ENCODE measurements at places on chromosomes 2 and 18.
A peak's percentile ranks its signal among the peaks of the same experiment; 100 is the strongest.

DNA sequence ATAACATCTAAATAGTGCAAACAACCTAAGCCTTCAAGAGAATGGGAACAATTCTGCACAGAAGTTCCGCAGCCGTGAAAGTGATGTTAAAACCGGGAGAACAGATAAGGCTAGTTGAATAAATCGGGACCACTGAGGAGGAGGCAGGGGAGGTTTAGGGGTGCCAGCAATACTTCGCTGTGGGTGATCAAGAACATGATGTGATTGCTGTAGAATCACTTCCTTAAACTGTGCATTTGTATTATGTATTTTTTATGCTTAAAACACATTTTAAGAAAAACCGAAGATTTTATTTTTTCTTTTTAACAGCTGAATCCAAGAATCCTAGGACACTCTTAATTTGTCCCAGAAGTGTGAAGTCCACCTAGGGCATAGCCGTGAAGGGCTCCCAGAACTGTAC is 33.6 kb downstream of the TTC32 start:
- DNase-seq = no peak

DNA sequence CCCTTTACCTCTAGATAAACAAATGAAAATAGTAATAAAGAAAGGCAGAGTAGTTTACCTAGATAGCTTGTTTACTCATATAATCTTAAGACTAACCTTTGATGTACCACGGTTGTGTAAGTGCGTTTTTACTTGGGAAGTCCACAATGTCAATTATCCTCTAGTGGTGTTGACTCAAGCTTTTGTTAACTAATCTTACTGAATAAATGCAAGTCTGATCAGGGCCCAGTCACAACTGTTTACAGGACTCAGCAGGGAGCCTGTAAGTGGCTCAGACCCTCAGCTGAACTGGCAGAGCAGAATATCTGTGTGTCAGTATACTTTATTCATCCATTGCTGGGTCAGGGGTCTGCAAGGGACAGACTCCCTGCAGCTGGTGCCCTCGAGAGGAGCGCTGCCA is 98.1 kb upstream of the ACAA2 start:
- DNase-seq = peak; percentile 2

- DNase-seq = no peak
Observed at GRCh38 chr2:99762714-99763113, 272.9 kb upstream of the REV1 start.

DNA sequence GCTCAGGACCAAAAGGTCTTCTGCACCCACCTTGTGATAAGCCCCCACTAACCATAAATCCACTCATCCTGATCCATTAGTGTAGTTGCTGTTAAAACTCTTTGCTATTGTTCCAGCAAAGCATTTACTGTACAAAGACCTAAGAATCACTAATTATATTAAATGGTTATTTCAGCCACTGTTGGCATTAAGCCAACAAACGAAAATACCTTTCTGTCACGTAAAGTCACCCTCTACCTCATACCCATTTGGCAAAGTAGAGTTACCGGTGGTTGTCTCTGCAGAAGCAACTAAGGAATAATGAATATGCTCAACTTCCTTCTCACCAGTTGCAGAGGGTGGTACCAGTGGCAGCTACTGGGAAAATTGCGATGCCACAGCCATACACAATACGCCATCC is 224.5 kb downstream of the SP3 start:
- no peak for DNase-seq

DNA sequence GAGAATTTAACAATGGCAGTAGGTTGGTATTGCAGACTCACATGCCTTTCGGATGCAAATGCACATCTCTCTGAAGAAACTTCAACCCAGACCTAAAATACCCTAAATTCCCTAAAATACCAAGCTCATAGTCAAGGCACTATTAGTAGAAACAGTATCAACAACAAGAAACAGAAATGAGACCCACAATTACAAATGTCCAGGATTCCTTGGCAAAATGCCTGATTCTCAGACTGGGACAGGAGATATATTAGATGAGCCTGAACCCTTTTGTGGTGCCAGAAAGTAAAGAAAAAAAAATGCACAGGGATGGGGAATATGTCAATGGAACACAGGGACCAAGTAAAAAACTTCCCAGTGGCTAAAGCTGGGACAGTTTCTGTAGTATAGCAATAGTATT is 77.2 kb downstream of the NAT8 start:
- DNase-seq = no peak

GRCh38 chr2:9939587-9940485 is 11.7 kb upstream of the GRHL1 start:
- DNase-seq = no peak

GRCh38 chr2:130799295-130799694 is 37.4 kb upstream of the ARHGEF4 start:
- no peak for DNase-seq

GRCh38 chr18:22711192-22711685 is 221.9 kb upstream of the RBBP8 start:
- DNase-seq = no peak

- no peak for DNase-seq
Observed at GRCh38 chr2:241788572-241788971, 11.9 kb downstream of the GAL3ST2 start.

- DNase-seq = no peak
Observed at GRCh38 chr2:193584522-193584938, 1389.8 kb upstream of the TMEFF2 start.

DNA sequence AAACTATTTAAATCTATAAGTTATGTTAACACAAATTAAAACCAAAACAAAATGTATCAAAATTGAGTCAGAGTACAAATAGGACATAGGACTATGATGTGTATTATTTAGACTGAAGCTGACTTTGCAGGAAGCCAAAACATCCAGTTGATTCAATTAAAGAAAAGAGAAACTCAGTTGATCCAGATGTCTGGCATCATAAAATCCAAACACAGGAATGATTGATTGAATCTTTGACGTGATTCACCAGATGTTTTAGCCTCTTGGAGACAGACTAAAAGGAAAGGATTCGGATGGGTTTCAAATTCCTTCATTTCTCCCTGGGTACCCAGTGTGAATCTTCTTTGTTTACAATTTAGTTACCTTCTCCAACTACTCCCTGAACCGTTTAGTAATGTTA is 272.9 kb downstream of the IRS1 start:
- no peak for DNase-seq

DNA sequence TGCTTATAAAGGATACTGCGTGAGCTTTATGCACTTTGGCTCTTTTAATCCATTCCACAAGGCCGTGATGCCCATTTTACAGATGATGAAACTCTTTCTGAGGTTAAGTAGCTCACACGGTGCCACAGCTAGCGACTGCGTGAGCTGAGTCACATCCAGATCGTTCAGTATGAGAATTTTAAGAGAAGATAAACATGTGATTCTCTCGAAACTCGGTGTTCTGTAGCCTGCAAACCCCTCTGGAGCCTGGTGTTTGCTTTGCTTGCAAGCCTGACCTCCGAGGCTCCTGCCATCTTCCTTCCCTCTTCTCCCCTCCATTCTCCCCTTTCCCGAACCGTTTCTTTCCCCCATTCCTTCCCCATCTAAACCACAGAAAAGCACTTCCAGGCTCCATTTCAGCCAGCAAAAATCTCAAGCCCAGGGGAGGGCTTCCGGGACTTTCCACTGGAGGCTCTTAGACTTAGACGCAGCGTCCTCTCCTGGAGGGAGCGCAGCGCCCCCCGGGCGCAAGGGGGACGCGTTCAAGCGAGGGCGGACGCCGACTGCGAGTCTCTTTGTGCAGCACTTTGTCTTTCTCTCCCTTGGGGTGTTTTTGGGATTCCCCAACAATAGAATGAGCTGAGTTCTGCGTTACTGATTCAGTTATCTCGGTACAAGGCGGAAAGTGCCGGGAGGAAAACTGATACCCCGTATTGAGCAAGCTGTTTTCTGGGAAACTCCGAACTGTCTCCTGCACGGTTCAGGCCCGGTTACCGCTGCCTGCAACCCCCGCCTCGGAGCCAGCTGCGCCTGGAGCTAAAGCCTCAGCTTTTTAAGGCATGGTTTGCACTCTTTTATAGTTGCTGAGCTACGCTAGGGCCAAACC is 38.0 kb downstream of the CYP1B1 start:
- DNase-seq = no peak

DNA sequence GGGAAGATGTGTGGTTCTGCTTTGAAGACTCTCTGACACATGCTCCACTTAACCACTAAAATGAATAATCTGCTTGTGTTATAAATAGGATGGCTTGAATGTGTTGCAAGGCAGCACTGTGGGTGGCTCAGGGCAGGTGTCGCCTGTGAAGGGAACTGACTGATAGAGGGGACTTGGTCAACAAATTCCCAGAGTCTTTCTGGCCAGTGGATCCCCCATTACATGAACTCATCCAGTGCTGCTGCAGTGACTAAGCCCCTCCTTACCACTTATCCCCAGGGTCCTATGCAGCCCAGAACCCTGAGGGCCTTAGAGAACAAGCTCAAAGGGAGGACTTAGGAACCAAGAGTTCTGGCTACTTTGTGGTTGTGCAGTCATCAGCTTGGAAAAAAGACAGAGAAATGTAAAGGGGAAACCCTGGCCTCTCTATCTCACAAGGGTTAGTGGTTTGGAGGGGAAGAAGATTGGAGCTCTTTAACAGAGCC is 226.2 kb upstream of the TNP1 start:
- no peak for DNase-seq

DNA sequence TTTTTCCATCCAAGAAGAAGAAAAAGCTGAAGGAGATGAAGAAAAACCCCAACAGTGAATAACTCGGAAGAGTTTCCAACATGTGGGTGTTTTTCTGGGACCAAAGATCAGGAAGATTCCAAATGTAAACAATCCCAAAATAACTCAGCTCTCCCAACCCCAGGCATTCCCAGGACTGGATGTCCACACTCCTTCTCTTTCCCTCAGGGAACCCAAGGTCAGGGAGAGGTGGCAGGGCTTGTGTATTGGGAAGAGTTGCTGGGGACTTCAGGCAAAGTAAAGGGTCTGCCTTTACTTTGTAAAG is 268.0 kb downstream of the DYSF start:
- no peak for DNase-seq

DNA sequence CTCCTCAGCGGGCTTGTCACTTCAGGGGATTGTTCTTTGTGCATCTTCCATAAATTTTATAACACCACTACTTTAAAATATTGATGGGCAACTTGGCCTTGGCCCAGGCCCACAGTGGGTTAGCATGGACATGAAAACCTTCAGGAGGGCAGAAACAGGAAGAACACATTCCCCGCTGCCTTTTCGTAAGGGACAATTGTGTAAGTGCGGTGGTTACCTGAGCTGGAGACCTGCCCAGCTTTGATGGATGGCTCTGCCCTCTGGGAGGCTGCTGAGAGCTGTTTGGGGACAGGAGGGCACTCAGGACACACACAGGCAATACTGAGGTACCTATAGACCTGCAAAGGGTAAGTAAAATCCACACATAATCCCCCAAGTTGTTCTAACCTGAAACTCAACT is 46.8 kb downstream of the FECH start:
- DNase-seq = no peak

GRCh38 chr2:62947403-62947802 is 103.2 kb upstream of the OTX1 start:
- no peak for DNase-seq

- DNase-seq = no peak
Observed at GRCh38 chr2:30232801-30233130, 1.4 kb downstream of the LBH start.

- DNase-seq = no peak
Observed at GRCh38 chr2:177264209-177264692, 276 bp downstream of the NFE2L2 start.

DNA sequence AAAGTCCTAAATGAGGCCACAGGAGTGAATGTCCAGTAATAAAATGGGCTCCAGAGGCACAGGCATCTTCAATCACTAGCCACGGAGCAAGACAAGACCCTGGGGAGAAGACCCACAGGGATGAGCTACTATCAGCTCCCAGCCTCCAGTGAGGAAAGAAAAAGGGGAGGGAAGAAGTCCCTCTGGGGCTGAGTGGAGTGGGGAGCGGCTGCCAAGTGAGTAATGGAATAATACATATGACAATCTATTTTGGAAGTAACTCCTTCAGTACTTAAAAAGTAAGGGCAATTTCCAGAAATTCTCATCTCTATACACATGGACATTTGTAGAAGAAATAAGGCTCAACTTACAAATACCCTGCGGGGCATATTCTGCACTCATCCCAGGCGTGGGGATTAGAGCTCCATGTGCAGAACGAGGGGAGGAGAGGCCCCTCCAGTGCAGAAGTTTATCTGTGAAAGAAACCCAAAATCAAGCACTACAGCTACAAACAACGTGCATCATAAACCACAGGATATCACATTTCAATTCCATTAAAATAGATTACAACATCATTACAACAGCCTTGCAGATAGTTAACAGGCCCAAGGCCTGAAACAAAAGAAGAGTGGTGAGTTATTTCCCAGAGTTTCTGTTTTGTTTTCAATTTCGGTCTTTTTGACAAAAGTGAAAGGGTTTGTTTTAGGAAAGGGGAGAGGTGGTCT is 84.9 kb downstream of the BCL11A start:
- DNase-seq = no peak

DNA sequence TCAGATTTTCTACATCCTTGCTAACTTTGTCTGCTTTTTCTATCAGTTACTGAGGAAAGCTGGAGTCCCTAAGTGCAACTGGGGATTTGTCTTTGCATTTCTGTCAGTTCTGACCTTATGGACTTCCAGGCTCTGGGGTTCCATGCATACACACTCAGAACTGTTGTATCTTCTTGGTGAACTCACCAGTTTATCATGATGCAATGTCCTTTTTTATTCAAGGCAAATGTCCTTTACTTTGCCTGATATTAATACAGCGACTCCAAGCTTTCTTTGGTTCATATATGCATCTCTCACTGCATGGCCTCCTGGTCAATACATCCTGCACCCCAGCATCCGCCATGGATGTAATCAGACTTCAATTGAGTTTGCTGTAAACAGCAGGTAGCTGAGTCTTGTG is 44.7 kb downstream of the SLC66A2 start:
- DNase-seq = no peak

- no peak for DNase-seq
Observed at GRCh38 chr2:121869363-121869762, 113.9 kb downstream of the TSN start.

DNA sequence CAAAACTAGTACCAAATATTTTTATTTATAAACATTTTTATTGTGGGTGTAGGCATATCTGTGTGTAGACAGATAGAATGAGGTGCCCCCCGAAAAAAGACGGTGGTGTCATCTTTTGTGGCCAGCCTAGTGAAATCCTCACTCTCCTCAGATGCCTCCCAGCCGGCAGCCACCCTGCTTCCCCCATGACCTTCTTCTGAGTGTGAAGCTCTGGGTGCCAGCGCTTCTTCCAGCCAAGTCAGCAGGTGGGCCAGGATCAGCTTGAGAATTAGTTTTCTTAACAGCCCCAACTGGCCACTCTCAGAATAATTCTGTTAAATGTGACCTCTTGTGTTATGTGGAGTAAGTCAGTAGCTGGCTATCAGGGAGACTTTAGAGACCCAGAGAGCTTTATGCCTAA is 229.6 kb upstream of the FOSL2 start:
- no peak for DNase-seq

DNA sequence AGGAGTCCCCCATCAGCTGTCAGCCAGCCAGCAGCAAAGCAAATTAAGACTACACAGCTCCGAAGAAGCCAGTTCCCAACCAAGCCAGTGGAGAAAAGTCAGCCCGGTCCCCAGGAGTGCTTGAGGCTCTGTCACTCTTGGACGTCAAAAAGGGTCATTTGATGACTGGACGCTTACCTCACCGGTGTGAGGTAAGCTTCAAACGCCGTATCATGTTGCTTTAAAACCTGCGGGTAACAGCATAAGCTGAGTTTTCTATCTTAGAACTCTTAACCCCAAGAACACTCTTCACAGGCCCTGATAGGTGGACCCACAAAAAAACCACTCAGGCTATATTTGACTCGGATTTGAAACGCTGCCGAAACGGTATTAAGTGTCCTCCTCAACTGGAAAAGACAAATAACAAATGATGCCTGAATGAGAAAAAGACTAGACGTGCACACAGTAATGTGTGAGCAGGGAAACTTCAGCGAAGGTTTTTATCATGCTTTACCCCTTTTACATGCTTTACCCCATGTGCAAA is 682 bp upstream of the LNPK start:
- peak; percentile 18 for DNase-seq

Measured in NCI-H1436 (cell line).